Fibroblast of villous mesenchyme (primary cell): ENCODE measurements at places on chromosomes 3 and 15.
A peak's percentile ranks its signal among the peaks of the same experiment; 100 is the strongest.

DNA sequence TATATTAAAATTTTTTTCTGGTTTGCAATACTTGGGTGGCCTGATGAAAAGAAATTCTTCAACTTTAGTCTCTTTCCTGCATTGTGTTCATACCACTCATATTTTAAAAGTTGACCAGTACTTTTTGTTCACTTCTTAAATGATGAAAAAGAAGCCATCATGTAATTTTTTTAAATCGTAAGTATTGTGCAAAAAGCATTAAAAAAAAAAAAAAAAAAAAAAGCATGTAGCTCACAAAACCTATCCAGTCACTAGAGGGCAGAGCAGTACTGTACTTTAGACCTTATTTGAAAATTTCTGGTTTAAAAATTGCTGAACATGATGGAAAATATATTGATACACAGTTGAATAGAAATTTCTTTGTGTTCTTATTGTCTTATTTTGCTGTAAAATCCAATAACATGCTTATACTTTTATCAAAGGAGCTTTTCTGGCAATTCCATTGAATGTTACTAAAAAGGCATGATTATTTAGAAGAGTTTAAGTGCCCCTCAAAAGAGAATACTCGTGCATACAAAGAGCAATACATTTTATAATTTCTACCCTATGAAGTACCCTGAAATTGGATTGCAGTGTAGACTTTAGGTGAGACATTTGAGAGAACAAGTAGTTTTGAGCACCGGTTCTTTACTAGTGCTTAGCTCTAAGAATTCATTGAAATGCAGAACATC is 137.7 kb downstream of the BBX start:
- peak; percentile 68 for DNase-seq

GRCh38 chr3:143998266-143998665 is 26.6 kb downstream of the DIPK2A start:
- peak; percentile 10 for DNase-seq

- no peak for DNase-seq
Observed at GRCh38 chr15:42064271-42064670, 30.1 kb downstream of the PLA2G4D start.

DNA sequence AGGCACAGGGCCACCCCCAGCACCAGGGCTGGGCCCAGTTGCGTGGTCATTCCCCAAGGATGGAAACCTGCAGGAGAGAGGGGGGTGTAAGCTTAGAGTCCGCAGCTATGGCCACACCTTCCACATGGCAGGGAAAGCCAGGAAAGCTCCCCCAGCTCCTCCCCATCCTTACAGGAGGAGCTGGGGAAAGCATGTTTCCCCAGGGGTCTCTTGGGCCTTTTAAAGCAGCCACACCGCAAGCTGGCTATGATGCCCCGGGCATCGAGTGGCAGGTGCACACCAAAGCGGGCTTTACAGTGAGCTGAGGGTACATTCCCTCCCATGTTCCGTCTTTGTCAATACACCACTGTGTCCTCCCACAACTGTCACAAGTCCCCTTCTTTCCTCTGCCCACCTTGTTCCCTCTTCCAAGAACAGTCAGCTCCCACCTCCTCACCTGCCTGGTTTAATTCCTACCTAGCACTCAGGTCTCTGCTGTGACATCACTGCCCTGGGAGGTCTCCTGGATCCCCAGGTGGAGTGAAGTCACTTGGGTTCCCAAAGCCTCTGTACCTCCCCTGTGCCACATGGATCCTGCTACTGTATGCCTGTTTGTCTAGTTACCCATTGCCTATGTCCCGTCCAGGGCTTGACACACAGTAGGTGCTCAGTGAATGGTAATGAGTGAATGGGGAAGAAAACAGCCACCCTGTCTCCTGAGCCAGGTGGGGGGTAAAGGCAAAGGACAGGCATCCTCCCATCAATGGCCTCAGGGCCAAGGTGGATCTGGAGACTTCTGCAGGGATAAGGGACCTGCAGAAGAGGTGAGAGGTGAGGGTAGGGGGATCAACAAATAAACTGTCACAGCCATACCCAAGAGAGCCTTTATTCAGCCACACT is 3.4 kb downstream of the HYAL3 start:
- no peak for DNase-seq

DNA sequence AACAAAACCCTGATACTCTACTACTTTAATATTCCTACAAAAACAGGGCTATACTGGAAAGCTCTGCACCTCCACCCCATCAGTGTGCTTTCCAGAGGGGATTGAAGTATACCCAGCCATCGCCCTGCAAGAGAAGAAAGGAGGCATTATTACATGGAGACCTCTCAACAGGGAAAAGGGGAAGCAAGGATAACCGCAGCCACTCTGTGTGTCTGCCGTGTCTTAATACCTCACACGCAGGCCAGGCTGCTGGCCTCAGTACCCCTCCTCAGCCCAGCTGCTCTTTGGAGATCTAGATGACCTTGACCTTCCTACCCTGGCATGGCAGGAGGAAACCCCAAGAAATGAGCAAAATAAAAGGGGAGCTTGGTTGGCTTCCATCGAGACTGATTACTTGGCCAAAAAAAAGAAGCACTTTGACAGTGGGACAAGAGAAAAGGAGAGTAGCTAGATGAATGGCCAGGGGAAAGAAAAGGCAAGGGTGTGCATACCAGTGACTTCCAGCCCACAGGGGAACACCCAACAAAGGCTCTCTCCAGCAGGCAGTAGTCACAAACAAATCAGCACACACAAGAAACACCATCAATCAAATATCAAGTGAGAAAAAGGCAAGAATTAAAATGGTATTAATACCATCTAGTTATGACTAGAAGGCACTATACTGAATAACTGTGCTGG is 129.4 kb downstream of the STT3B start:
- no peak for DNase-seq

DNA sequence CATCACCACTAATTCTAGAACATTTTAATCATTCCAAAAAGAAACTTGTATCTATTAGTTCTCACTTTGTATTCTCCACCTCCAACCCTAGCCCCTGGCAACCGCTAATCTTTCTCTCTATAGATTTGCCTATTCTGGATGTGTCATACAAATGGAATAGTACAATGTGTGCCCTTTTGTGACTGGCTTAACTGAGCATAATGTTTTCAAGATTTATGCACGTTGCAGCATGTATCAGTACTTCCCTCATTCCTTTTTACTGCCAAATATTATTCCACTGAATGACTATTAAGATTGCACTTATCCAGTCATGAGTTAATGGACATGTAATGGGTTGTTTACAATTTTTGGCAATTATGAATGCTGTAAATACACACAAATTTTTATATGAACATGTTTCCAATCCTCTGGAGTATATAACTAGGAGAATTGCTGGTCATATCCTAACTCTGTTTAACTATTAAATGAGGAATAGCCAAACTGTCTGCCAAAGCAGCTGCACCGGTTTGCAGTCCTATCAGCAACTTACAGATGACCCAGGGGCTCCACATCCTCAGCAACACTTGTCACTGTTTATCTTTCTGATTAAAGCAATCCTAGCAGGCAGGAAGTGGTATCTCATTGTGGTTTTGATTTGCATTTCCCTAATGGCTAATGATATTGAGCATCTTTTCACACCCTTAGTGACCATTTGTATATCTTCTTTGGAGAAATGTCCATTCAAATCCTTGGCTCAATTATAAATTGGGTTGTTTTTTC is 42.9 kb downstream of the DCUN1D1 start:
- DNase-seq: peak; percentile 39

GRCh38 chr15:50117431-50118027 is 1.5 kb downstream of the ATP8B4 start:
- DNase-seq: no peak

- no peak for DNase-seq
Observed at GRCh38 chr15:99167640-99168039, 62.8 kb downstream of the SYNM start.

DNA sequence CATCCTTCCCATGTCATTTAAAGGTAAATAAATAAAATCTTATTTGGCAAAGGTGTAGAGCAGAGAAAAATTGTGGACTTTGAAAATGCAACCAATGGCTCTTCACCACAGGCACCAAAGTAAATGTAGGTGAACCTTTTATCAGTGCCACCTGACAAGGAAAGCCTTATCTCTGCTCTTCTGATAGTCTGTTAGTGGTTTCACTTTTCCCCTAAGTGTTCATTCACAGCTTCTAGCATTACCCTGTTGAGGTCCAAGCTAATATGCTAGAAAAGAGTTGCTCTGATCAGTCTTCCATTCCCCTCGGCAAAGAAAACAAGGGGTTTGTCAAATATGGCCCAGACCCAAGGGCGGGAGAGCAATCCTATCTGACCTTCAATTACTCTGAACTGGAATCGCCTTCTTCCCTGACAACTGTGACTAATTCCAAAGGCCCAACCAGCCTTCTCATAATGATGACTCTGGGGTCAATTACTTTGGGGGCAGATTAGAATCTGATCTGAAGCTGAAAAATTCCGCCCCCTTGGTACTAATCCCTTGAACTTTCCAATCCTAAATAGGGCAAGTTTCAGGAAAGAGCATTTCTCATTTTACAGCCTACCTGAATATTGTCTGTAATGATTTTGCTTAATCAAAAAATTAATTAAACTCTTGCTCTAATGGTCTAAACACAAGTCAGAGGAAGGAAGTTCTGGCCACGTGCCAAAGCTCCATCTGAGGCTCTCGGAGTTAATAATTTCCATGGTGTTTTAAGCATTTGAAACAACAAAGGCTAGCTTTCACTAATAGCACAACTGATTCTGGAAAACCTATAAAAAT is 52.4 kb downstream of the SETMAR start:
- DNase-seq: no peak

DNA sequence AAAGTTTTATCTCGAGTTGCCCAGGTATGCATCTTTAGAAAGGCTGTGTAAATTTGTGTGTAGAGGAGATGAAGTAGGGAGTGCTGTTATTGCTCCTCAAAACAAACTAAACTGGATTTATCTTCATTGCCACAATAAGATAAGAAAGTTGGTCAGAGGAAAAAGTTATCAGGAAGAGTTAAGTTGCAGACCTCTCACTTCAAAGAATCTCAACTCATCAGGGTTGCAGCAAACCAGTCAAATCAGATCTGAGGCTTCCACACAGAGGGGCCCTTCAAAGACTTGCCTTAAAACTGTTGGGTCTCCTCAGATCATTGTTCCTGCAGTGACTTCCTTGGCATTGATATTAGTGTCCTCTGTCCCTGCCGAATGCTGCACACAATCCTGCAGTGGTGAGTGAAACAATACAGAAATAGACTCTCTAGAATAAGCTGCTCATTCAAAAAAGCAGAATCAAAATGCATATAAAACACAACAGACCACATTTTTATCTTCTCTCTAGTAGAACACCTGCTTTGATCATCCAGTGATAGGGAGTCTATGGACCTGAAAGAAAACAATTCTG is 191.2 kb upstream of the CBLB start:
- no peak for DNase-seq

GRCh38 chr3:145678401-145678800 is 482.6 kb downstream of the PLOD2 start:
- peak; percentile 42 for DNase-seq

DNA sequence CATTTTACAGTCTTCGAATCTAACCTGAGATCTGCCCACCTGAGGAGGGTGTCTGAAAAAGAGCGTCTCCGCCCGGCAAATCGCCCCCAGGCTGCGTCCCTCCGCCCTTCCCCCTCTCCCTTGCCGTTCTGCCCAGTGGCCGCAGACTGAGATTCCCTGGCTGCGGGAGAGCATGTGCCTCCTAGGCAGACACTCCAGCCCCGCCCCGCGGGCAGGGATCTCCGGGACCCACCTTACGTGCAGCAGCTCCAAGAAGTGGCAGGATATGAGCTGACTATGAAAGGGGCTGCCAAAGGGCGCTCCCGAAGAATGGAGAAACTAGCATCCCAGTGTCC is 2.7 kb upstream of the WNT5A start:
- no peak for DNase-seq

DNA sequence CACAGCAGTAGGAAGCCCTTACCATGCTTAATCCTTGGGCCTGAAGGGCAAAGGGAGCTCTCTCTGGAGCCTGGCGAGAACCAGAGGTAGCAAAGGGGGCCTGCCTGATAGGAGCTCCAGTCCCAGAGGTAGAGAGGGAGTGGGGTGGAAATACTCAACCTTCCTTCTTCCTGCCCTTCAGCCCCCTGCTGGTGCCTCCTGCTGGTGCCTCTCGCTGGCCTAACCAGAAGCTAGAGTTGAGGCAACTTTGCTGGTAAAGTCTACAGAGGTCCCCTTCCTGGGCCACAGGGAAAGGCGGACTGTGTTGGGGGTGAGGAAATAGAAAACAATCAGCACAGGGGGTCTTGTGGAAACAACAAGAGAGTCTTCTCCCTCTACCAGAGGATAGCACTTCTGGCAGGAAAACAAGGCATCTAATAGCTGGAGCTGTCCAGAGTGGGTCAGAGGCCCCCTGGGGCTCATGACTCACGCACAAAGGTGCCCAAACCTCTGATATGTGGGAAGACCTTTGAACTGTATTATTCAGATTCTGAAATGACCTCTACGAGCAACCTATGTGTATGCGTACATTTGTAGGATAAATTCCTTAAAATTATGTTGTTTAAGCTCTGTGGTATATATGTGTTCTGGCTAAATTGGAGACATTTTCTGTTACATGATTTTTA is 133.9 kb downstream of the LRRC28 start:
- DNase-seq: no peak

DNA sequence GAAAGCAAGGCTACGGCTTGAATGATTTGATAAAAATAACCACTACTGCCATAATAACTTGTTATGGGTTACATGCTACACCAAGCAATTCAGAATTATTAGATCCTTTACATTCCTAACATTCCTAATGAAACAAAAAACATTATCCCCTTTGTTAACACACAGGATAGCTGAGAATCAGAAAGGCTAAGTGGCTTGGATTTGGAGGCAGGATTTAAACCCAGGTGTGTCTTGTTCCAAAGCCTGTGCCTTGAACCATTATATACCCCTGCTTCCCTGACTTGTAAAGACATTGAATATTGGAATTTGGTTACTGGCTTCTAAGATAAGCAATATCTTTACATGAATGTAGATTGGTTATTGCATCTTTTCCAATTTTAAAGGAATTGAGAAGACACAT is 417.1 kb upstream of the GOLIM4 start:
- no peak for DNase-seq

DNA sequence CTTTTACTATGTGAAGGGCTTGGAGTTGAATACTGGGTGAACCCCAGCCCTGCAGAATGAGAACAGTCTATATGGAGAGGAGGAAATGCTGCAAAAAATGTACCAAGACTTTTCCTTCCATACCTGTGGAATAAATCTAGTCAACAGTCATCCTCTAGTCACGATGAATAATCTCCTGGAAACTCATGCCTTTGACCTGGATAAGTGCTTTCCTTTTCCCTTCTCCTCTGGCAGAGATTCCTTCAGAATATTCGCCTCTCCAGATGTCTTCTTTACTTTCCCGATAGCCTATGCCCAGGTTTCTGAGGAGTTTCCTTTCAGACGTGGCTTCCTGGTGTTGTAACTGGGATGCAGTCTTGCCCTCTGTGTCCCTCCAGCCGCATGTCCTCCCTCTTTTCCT is 28.1 kb downstream of the CCNL1 start:
- DNase-seq: no peak
